Activated gamma-delta T cell (primary cell): ENCODE measurements at places on chromosomes 1 and 21.

DNA sequence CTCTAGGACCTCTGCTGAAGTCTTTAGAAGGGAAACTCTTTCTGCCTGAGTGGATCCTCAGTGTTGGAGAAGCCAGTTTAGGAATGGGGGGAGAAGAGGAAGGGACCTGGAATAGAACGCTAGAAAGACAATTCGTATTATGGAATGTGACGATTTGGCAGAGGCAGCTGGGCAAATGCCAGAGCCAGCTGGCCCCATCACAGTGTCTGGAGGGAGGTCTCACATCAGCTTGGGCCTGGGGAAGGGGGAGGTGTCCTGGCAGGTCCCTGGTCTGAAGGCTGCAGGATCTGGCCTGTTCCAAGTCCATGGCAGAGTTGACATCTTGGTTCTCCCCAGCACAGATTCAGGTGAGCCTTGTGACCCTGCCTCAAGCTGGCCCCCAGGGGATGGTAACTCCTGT is 11.3 kb downstream of the TMCC2 start:
- DNase-seq, result no peak

DNA sequence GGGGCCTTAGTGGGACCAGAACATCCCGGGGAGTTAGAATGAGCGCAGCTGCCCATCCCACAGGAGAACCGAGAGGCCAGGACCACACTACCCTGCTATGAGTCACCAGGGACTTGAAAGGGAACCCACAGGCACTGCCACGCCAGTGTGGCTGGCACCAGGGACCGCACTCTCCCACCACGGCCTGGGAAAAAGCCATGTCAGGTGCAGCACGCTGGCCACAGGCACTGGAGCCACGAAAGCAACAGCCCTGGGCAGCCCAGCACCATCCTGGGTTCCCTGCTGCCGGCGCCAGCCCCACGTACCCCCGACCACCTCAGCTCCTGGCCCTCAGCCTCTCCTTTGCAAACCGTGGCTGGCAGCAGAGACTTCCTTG is 14.1 kb upstream of the TMEM240 start:
- no peak for DNase-seq

- no peak for DNase-seq
Measured at GRCh38 chr1:162666006-162666645, 33.9 kb downstream of the DDR2 start.

DNA sequence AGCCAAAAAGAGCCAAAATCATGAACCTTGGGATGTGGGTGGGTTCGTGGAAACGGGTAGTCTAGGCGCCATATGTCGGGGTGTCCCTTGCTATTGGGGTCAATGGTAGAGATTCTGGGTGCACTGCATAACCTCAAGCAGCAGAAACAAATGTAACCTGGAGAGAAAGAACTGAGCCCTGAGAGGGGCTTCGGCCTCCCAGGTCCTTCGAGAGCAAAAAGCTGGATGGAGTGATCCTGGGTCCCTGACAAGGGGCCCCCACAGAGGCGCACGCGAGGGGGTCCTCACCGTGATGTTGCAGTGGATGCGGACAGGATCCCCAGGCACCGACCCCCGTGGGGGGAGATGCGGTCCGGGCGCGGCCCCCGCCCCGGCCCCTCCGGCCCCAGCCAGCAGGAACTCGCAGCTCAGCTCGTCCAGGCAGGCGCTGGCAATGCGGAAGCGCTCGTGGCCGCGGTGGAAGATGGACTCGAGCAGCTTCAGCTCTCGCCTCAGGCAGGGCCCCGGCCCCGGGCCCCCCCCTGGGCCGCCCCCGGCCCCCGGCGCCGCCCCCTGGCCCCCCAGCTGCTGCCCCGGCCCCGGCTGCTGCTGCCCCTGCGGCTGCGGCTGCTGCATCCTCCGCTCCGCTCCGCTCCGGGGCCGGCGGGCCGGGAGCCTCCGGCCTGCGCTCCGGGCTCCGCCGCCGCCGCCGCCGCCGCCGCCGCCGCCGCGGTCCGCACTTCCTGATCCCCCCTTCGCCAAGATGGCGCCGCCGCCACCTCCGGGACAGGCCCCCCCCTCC is at the start of gene UBE2Q1:
TSS of gene UBE2Q1 (minus strand) at position 724 of the 781 bp plus-strand sequence. CDS start at position 615, 109 bp downstream.
- DNase-seq, result peak; percentile 46

DNA sequence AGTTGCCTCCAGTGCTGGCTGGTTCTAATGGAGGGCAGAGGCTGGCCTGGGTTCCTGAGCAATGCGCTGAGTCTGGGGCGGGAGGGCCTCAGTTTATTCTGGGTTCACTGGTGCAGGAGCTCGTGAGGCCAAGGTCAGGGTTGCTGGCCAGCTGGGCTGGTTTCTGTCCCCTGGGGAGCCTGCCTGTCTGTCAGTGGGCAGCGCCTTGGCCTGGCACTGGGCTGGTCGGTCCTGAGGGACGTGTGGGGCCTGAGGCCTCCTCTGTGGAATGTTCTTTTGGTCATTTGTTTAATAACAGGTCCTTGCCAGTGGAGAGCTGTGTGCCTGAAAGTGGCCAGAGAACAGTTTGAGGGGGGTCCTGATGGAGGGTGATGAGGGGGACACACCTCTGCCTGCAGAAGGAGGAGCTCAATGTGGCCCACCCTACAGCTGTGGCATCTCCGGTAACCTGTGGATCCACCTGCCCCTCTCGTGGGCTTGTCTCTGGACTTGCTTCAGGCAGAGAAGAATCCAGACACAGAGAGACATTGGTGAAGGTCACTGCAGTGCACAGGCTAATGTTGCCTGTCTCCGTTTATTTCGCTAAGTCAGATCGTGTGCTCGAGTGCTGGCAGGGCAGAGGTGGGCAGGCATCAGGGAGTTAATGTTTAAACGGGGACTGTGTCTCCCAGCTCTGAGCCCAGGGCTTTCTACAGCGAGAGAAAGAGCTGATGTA is 34.6 kb downstream of the COQ8A start:
- DNase-seq, result no peak

DNA sequence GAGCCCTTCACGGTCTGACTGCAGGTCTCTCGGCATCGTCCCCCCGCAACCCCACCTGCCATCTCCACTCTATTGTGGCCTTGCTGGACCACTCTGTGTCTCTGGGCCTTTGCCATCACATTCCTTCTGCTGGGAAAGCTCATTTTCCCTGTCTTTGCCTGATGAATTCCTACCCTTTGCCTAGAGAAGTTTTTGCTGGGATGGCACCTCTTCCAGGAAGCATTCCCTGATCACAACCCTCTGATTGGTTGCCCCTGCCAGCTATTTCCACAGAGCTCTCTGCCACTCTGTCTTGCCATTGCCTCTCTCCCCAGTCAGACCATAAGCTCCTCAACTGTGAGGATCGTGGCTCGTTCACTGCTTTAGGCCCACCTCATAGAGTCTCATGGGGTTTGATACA is 28.9 kb upstream of the GPR37L1 start:
- DNase-seq, result no peak

- DNase-seq, result no peak
Measured at GRCh38 chr21:39209334-39209688, 26.1 kb upstream of the PSMG1 start.

- DNase-seq, result peak; percentile 60
Measured at GRCh38 chr1:24643363-24644099, 429 bp downstream of the SRRM1 start.

GRCh38 chr1:150150133-150151021 is 661 bp downstream of the PLEKHO1 start:
- peak; percentile 21 for DNase-seq

DNA sequence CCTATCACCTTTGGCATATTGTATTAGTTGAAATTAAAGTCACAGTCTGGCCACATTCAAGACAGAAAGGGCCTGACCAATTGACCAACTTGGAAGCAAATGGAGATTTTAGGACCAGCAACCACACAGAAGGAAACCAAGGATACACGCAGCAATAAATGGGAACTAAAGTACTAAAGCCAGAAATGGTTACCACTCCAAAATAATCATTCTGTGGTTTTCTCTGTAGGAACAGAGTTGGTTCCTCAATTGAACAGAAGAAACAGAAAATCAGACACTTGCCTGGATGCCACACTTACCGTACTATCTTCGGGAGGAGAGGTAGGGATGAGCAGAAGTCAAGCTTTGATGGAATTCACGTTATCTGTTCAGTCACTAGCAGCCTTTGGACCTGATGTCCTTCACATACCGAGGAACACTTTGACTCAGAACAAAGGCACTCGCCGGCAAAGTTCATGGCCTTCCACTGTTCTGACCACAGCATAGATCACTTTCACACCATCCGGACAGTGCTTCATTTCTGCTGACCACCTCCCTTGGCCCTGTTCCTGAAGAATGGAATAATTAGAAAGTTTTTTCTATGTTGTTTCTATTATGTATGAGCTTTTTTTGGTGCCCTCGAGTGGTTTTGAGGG is 96.9 kb downstream of the LPAR3 start:
- no peak for DNase-seq
